ENCODE measurements at places on chromosomes 1 and 21. TPM values are rescaled to one million over a fixed set of nuclear protein-coding genes. Genes with fewer than 3 reads are reported as not detected.
A peak's percentile ranks its signal among the peaks of the same experiment; 100 is the strongest.

RCSD1 gene
- 3.0 TPM for total RNA-seq

MAN1A2 gene
- total RNA-seq, result 39.4 TPM

TRIM58 gene
- total RNA-seq, result 1.6 TPM

CFHR3 gene
- total RNA-seq, result 0.86 TPM

SYT6 gene
- 3.5 TPM for total RNA-seq

CIART gene
- total RNA-seq, result 3.7 TPM

OR2T35 gene
- total RNA-seq, result not detected

GRCh38 chr1:11888206-11888876, 29.6 kb upstream of the NPPB start:
- DNase-seq, result no peak

DNA sequence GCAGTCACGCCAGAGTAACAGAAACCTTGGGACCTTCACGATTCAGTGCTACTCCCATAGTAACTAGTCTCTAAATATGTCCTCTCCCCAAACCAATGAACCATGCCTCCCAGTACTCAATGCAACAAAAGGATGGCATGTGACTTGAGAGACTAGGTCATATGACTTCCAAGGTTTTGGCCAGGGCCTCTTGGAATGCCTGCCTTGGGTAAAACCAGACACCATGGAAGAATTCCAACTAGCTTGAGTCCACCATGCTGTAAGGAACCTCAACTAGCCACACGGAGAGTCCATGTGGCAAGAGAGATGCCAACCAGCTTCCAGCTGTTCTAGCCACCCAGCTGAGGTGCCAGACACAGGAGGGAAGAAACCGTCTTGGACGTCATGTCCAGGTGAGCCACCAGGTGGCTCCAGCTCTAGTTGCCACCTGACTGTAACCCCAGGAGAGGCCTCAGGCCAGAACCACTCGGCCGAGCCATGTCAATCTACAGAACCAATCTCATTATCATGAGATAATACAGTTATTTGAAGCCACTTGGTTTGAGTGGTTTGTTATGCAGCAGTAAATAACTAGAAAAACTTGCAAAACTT, 115.0 kb downstream of the SYF2 start:
- DNase-seq, result no peak

DNA sequence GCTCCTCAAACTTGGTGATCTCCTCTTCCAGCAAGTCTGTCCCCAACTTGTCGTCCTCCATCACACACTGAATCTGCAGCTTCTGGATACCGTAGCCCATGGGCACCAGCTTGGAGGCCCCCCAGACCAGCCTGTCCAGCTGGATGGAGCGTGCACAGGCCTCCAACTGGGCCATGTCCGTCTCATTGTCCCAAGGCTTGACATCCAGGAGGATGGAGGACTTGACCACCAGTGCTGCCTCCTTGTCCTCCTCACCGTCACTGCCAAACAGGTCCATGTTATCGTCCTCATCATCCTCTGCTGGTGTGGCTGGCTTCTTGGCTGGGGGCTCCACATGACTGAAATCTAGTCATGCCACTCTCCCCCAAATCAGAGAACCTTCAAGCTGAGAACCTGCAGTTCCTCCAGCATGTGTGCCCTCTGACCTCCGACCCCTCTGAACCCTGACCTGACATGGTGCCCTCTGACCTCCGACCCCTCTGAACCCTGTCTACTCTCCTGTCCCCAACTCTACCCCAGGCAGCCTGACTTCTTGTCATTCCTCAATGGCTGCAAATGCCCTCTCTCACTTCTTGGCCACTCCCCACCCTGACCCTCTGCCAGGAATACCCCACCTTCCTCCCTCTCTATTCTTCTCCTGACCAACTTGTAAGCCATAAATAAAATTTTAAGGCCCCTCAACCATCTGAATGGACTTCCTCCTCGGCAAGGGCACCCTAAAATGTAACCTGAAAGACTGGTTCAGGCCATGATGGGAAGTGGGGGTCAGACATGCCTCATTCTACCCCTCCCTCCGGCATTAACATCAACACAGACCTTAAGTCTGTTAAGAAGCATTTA, 275.7 kb upstream of the C1orf174 start:
- DNase-seq, result no peak

DNA sequence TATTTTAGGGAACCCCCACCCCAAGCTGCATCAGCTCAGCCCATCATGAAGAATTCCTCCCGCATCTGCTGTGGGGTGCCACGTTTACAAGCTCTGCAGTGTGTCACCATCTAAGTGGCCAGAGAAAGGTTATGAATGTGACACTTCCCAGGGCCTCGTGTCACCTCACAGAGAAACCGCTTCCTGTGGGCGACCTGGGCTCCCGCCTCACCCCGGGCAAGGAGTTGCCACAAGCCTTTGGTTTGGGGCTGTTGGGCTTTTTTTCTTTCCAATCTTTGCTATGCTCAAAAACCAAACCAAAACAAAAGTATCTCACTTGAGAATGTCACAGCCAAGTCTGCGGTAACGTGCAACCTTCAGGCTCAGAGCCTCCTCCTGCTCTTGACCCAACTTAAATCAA, 82.1 kb upstream of the ARHGEF16 start:
- no peak for DNase-seq

DNA sequence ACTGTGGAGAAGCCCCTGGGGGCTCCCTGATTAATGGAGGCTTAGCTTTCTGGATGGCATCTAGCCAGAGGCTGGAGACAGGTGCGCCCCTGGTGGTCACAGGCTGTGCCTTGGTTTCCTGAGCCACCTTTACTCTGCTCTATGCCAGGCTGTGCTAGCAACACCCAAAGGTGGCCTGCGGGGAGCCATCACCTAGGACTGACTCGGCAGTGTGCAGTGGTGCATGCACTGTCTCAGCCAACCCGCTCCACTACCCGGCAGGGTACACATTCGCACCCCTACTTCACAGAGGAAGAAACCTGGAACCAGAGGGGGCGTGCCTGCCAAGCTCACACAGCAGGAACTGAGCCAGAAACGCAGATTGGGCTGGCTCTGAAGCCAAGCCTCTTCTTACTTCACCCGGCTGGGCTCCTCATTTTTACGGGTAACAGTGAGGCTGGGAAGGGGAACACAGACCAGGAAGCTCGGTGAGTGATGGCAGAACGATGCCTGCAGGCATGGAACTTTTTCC, 24.8 kb downstream of the PCSK9 start:
- DNase-seq, result no peak

DNA sequence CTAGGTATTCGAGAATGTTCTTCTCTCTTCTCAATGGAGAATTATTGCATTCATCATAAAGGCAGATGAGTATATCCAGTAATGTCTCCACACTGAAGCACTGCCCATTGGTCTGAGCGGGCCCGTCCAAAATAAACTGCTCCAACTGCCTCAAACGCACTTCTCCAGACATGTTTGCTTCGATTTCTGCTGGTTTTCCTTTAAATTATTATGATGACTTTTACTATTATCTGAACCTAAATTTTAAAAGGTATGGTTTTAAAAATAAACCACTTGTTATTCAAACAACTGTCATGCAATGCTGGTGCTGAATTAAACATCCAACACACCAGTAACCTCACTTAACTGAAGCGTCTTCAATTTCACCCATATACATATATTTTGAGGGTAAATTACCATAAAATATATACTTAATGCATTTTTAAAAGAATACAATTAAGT, 1.3 kb downstream of the CDC42BPA start:
- DNase-seq, result no peak

DNA sequence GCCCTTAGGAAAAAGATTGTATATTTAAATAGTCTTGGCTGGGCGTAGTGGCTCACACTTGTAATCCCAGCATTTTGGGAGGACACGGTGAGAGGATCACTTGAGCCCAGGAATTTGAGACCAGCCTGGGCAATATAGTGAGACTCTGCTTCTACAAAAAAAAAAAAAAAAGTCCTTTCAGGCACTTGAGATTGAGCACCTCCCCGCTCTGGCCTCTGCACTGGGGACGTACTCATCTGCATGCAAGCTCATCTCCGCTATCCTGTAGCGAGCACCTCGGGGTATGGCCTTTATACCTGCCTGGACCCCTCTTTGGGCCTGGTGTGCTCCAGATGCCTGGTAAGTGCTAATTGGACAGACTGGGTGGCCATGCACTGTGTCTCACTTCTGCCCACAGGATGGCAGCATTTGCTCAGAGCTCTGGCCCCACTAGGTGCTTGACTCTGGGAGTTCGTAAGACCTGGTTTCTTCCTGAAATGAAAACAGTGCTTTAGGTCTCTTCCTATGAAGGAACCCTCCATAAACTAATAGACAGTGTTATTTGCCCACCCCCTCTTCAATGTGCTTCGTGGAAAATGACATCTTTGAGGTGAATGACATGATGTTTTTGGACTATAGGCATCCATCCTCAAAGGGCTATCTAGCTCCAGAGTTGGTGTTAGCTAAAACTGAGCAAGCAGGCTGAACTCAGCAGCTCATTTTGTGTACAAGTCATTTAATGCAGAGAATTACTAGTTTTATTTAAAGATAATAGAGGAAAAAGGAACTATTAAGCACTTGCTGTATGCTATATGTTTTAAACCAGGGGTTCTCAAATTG, 61.7 kb upstream of the ADAR start:
- DNase-seq, result peak; percentile 57

DNA sequence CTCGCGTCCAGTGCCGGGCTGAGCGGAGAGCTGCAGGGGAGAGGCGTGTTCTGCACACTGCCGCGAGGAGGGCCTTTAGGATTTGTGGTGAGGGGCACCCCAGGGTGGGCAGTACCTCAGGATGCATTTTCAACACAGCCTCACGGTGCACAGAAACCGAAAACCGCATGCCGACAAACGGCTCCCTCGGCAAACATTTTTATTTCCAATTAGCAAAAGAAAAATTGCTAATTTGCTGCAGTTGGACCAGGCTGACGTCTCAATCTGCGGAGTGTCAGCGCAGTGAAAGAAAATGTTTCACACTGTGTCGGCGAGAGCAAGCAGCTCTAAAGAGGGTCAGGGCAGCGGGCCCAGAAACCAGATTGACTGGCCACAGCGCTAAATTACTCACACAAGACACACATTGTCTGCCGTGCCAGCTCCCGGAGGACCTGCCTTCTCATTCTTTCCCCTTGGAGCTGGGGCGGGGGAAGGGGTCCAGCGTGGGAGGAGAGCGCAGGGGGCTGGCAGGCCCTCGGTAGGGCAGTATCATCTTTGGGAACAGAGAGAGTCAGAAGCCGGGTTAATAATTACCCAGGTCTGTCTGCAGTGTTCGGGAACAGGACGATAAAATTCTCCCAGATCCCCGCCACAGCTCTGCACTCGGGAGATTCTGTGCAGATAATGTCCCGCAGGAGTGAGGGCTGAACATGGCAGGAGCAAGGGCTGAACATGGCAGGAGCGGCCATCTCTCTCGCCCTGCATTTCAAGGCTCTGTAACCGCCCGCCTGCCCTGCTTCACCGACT, 150.2 kb downstream of the PRDM16 start:
- DNase-seq, result peak; percentile 55

DNA sequence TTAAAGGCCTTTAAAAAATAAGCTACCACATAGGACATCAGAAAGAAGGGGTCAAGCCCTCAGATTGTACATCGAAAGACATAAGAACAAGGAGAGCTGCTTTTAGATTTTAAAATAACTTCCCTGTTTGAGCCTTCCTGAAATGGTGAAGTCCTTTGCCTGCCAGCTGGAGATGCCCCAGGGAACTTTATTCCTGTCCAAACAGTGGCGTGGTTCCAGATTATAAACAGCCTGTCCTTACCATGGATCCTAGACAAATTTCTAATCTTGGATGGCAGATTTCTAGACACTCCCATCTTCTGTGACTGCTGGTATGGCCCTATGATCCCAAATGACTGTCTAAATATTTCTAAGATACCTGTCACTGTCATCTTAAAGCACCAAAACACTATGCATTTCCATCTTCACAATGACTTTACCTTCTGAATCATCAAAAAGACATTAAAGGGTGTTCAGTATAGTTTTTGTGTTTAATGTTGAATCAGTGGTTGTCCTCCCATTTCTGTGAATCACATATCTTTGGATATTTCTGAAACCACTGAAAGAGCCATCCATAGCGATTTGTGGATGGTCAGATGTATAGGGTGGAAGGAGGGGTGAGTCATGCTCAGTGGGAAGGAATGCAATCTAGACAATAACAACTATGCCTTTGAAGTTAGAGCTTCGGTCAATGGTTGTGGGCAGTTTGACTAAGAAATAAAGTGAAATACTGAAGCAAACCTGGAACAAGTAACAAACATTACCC, 23.2 kb downstream of the ILDR2 start:
- no peak for DNase-seq

DNA sequence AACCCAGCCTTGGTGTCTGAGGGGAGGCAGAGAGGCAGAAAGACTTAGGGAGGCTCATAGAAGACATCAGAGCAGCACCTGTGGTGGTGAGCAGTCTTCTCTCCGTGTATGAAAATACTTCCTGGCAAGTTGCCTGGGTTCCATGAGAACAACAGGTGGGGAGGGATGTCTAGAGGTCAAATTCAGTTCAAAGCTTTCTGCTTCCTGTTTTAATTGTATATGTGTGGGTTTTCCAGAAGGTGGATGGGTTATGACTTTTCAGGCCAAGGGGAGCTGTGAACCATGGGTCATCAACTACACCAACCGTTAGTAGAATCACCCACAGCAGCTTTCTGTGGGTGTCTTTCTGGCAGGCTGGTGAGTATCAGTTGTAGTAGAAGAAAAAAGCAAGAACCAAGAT, 4.1 kb upstream of the FCRL2 start:
- no peak for DNase-seq

DNA sequence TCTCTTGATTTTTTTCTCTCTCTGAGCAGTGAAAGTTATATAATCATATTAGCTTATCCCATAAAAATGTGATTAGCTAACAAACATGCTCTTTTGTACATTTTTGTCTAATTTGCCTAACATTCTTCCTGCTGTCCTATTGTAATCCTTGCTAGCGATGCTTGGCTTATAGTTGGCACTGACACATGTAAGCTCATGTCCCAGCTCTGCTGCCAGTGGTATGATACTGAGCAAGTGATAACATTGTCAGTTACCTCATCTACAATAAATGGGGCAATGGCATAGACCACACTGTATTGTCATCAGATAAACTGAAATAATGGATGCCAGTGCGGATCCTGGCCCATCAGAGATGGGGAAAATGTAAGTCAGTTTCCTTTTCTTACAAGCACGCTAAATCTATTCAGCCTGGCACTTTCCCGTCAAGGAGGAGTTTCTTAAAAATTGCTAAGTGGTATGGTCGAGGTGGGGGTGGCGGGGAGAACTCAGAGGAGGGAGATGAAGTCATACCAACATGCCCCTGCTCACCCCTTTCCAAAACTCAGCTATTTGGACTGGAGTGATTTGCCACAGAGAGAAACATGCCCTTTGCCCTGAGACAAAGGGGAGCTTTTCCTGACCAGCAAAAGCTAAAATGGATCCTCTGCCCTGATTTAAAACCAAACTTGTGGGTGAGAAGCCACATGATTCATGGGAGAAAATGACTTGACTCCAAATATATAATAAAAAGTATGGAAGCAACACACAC, 1.3 kb downstream of the FYB2 start:
- DNase-seq, result no peak

DNA sequence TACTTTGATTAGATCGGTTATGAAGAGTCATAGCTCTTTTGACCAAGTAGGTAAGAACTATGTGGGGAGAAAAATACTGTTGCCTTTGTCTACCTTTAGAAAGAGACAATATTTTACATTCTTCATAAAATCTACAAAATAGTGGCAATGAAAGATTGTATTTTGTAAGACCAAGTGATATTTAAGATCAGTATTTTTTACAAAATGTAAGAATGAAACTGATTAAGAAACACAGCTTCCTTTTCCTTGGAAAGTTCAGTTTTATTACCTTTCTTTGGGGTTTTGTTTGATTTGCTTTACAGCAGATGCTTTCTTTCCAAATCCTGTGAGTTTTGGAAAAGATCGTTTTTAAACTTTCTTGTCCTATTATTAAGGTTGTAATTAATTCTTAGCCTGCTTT, 69.8 kb downstream of the SLC35A3 start:
- DNase-seq, result no peak

GRCh38 chr1:1061682-1062345, 12.3 kb downstream of the RNF223 start:
- no peak for DNase-seq

- DNase-seq, result no peak
Measured at GRCh38 chr1:37056325-37056724, 22.0 kb upstream of the GRIK3 start.

All from neural crest cell (in vitro differentiated cells).